ENCODE measurements at places on chromosomes 2 and 18.
A peak's percentile ranks its signal among the peaks of the same experiment; 100 is the strongest.

DNA sequence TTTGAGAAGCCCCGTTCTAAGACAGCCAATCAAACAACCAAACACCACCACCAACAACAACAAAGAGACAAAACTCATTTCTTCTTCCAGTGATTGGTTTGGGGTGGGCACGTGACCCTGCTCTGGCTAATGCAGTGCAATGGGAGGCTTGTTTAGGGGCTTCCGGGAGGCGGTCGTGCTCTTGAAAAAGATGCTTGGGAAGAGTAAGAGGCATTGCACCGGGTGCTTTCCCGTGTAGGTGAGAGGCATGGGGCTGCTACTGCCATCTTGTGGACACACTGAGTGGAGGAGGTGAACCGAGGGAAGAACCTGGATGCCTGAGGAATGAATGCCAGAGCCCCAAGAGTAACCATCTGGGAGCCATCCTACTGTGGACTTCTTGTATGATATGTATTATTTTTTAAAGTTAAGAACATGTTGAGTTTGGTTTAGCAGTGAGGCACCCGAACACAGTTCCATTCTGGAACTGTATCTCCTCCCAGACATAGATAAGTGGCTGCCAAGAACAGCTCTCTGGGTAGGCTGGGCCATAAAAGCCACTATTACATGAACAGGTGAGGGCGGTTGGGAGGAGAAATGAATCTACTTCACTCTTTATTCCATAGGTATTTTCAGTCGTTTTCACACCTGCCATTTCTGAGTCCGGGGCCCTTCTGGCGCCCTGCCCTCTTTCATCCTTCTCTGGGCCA is 19.1 kb upstream of the ARHGAP25 start:
- DNase-seq = peak; percentile 64

DNA sequence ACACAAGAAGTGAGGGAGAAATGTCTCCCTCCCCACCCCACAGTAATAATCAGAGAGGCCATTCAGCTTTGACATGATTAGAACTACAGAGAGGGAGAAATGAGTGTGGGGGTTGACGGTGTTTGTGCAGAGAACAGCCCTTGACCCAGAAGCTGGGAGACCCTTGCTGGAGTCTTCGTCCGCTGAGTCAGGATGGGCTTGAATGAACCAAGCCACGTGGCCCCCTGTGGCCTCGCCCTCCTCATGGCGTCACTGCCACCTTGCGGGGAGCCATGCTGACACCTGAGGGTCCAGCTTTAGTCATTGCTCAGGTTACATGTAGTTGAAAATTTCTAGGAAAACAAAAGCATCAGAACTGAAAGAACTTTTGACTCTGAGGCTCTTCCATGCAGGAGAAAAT is 101.2 kb downstream of the DGKD start:
- DNase-seq = no peak

DNA sequence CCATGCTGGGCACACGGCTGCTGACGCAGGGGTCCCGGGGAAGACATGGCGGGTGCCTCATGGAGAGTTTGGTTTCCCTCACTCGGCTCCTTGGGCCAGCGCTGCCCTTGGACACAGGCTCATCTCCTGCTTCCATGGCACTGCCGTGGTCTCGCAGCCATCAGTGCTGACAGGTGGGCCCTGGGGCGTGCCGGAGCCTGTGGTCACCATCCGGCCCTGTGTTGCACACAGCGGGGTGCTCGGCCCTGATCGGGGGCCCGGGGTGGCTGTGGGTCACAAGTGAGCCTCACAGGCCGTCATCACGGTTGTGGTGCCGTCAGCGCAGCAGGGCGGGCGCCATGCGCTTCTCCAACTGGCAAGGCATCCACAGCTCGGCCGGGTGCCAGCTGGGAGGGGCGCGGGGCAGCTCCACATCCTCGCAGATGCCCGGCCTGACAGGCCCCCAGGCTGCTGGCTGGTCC is 582 bp downstream of the RTP5 start:
- no peak for DNase-seq

- DNase-seq = no peak
These were observed 20.3 kb downstream of the KCNG2 start for GRCh38 chr18:79818036-79818435.

GRCh38 chr2:129296396-129296795 is 683.1 kb upstream of the RAB6C start:
- no peak for DNase-seq

- DNase-seq = no peak
These were observed 510.1 kb downstream of the DCC start for GRCh38 chr18:52850031-52850560.

- no peak for DNase-seq
These were observed 320.1 kb downstream of the ALK start for GRCh38 chr2:29601321-29601720.

DNA sequence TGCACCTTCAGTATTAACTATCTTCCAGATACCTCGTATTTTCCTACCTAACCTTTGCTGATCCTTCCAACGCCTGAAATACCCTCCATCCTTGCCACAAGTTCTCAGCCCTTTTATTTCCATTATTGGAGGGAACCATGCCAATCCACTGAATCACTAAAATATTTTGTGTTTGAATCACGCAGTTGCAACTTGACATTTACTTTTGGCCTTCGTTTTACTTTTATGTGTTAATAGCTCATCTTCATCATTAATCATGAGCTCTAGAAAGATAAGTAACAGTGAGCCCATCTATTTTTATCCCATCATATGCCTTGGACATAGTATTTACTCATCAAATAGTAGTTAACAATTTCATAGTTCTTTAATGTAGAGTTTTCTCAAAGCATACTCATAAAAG is 463.2 kb downstream of the THSD7B start:
- DNase-seq = no peak

GRCh38 chr2:221614274-221614673 is 42.2 kb upstream of the EPHA4 start:
- DNase-seq = no peak

- DNase-seq = no peak
These were observed 209.7 kb downstream of the ASB1 start for GRCh38 chr2:238636269-238637073.

DNA sequence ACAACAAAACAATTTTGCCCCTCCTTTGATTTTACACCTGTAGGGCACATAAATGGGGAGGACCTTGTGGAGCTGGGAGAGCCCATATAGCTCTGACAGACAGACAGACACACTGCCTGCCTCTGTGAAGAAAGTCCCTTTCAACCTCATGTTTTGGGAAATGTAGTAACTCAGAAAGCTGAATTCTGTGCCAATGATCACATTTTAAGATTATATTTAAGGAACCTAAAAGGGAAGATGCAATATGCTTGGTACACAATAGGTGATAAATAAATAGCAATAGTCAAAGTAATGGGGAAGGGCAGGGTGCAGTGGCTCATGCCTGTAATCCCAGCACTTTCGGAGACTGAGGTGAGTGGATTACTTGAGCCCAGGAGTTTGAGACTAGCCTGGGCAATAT is 446.4 kb upstream of the ID2 start:
- no peak for DNase-seq

DNA sequence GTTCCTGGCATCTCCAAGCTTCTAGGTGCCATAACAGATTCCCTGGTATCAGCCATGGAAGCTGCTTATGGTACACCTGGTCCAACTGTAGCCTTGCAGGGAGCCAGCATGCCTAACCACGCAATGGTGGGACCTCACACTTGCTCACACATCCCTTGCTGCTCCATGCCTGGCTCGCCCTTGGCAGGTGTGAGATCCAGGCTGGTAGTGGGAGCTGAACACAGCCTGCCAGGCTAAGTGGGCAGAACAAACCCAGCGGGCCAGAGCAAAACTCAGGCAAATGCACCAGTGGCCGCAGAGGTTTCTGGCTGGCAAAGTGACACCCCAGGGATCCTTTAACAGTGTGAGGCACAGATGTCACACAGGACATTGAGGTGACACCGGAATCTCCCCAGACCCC is 185.8 kb downstream of the NDUFA10 start:
- no peak for DNase-seq

GRCh38 chr2:148023861-148024260 is 3.0 kb downstream of the MBD5 start:
- peak; percentile 15 for DNase-seq

DNA sequence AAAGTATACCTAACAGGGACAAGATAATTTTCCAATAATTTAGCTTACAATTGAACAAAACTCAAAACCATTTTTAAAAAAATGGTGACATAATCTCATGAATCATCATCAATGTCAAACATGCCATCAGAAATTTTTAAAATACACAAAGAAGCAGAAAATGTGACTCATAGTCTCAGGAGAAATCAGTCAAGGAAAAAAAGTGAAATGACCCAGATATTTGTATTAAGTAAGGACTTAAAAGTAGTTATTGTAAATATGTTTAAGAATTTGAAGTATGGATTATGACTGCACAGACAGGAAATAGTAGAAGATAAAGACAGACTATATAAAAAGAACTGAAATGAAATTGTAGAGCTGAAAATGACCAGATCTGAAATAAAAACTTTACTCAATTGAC is 473.9 kb upstream of the SYT4 start:
- no peak for DNase-seq

DNA sequence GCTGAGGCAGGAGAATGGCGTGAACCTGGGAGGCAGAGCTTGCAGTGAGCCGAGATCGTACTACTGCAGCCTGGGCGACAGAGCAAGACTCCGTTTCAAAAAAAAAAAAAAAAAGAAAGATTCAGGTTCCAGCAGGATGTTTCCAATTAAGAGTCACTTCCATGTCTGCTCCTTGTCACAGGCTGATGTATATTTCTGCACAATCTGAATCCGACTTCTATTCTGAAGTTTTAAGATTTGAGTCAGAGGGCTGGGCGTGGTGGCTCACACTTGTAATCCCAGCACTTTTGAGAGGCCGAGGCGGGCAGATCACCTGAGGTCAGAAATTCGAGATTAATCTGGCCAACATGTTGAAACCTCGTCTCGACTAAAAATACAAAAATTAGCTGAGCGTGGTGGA is 24.7 kb downstream of the SNRPD1 start:
- no peak for DNase-seq

Measured in GM20000 (cell line).